ENCODE measurements at places on chromosomes 3 and 15.

GRCh38 chr3:82038556-82038955, 277.1 kb upstream of the GBE1 start:
- DNase-seq: no peak

- no peak for DNase-seq
Observed at GRCh38 chr3:180283251-180283650, 246.5 kb upstream of the PEX5L start.

DNA sequence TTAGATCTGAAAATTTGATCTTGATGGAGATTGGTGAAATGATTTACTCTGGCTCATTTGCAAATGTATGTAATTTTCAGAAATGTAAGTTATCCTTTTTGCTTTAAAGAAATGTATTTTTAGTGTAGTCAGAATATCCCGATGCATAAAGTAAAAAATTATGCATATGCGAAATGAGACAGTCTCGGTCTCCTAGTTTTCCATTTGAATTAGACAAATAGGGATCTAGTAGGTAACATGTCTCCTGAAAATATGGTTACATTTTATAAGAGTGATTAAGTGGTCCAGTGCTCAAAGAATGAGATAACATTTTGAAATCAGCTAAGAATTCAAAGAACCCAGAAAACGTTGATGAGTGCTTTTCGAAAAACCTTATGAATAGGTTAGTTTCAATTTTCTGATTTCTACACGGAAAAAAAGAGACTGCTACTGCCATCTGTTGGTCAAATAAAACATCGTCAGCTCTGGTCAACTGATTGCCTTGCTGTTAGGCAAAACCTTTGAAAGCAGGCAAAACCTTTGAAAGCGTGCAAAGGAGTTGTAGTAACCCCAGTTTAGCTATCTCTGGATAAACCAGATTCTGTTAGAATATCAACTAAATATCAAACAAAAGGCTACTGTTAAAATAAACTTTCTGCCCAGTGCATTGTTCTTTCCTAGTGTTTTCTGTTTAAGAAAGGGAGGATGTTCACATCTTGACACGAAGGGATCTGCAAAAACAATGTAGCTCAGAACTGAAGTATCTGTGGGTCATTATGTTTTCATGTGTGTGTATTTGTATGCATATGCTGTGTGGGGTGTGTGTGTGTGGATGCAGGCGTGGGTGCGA, 59.3 kb upstream of the CHMP2B start:
- peak; percentile 45 for DNase-seq

DNA sequence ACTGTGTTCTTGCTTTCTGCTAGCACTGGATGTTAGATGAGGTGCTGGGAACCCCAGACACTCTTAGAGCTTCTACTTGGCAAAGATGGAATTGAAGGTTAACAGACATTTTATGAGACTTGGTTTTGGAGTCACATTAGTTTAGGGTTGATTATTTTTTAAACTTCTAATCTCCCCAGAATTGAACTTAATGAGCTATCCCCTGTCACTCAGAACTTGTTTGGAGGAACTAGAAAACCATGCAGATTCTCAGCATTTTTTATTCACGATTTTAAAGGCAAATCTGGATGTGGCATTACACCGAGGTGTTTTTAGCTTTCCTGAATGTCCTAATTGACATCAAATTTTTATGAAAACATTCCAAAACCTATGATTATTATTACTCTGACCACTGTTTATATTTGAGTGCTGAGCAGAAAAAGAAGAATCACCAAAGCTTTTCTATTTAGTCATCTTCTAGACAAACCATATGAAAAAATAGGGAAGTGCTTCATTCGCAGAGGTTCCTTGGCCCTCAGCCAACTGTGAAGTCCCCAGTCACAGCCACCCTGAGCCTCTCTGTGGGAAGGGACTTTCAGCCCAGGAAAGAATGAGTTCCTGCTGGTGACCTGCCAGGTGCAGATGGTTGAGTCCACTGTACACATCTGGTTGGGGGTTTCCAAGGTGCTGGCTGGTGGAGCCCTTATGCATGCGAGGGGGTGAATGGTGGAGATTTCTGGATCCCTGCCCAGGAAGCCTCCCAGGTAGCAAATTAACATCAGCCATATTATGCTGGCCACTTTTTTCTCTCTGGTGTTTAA, 196.0 kb upstream of the TOPAZ1 start:
- DNase-seq: peak; percentile 17

GRCh38 chr15:32843219-32843815, 125.5 kb downstream of the GREM1 start:
- no peak for DNase-seq

- DNase-seq: no peak
Observed at GRCh38 chr3:48674505-48674904, 11.2 kb downstream of the NCKIPSD start.

- no peak for DNase-seq
Observed at GRCh38 chr3:135382621-135383020, 582.9 kb upstream of the PPP2R3A start.

GRCh38 chr3:149879872-149880271, 66.9 kb downstream of the RNF13 start:
- peak; percentile 15 for DNase-seq

DNA sequence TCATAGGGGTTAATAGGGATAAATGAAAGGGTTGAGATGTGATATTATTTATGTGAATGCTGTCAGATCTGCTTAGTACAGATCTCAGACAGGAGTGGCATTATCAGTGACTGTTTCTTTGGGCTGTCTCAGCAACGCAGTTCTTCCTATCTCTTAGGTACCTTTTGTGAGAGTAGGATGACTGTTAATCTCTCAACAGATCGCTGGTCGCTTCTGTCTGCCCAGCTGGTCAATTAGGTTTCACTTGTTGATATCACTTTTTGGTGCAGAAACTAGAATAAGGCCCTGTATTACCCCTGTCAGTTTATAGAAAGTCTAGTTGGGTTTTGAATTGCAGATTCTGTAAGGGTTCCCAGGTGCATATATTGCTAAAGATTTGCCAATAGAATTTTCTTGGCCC, 16.5 kb downstream of the DIS3L start:
- no peak for DNase-seq

DNA sequence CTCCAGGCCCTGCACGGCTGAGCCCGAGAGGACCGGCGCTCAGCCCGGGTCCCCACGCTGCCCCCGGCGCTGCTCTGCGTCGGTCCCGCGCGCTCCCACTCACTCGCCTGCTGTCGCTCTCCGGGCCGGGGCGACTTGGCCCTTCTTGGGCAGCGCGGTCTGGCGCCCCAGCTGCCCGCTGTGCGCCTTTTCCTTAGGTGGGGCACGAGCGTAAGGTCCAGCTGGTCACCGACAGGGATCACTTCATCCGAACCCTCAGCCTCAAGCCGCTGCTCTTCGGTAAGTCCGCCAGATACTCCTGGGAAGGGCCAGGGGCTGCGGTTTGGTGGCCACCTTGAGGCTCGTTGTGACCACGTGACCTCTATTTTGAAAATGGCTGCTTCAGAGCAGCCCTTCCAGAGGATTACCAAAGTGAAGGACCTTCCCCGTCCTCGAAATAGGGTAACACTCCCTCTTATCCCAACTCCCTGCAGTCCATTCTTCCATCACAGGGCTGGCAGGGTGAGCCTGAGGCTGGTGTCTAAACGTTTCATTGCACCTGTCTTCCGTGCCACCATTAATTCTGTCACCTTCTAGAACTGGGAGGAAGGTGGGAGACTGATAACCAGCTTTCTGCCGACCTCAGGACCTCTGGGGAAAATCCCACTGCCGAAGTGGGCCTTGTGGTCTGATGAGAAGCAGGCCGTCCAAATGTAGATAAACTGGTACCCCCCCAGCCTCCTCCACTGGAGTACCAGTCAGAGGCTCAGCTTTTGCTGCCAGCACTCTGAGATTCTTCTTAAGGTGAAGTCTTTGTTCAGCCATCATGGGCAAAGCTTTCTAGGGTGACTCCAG, 812 bp downstream of the P4HTM start:
- peak; percentile 49 for DNase-seq

- no peak for DNase-seq
Observed at GRCh38 chr3:51398595-51399310, 7.7 kb downstream of the RBM15B start.

- no peak for DNase-seq
Observed at GRCh38 chr3:18992709-18993108, 155.6 kb upstream of the KCNH8 start.

- peak; percentile 42 for DNase-seq
Observed at GRCh38 chr3:107431246-107432012, 54.2 kb downstream of the CCDC54 start.

DNA sequence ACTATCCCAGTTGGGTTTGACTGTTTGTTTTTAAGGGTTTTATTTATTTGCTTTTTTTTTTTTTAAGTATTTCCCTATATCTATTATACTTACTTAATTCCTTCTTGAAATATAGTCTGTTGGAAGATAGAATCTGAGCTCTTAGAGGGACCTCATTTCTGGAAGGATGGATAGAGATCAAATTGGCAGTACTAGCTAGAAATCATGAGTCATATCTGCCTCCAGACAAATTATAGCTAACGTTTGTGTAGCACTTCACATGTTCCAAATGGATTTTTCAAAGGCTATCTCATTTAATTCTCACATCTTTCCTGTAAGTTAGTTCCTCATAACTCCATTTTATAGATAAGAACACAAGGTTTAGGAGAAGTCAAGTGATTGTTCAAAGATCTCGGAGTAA, 384.7 kb downstream of the ZIC1 start:
- DNase-seq: no peak

- no peak for DNase-seq
Observed at GRCh38 chr15:74374648-74375302, 7.3 kb upstream of the CYP11A1 start.

DNA sequence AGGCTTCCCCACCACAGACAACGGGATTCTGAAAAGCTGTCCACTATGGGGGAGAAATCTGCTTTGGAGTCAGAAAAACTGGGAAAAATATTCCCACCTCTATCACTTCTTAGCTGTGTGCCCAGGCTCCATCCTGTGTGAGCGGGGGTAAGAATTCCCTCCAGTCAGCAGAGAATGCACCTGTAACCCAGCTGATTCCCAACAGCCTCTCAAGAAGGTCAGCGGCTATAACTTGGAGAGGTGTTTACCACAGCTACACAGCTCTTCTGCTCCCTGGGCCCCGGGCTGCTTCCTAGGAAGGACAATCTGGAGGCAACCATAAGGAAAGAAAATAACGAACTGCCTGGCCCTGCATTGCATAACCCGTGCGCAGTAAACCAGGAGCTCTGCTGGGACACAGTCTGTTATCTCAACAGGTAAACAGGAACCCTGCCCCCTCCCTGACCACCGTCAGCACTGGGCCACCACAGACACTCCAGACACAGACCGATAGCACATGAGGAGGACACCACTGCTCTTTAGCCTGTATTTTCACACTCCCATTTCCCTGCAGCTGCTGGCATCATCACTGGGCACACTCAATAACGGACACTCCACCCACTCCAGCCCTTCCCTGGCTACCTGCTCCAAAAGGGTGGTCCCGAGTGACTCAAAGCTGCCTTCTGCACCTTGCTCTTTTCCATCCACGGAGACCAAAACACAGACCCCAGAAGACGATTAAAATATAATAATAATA, 2.1 kb downstream of the RAB43 start:
- DNase-seq: peak; percentile 23

DNA sequence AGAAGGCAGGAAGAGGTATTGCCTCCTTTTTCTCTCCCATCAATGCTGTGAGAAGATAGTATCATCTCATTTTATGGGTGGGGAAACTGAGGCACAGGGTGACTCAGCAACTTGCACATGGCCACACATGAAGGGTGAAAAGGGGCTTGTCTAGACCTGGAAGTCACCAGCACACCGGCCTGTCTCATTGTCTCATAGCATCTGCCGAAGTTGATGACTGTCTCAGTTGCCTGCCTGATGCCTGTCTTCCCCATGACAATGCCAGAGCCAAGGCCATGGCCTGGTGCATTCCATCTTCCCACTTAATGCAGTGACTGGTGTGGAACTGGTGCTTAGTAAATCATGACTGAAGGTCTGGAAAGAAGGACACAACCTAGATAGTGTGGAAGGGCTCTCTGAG, 27.9 kb upstream of the PRR23E start:
- DNase-seq: no peak

DNA sequence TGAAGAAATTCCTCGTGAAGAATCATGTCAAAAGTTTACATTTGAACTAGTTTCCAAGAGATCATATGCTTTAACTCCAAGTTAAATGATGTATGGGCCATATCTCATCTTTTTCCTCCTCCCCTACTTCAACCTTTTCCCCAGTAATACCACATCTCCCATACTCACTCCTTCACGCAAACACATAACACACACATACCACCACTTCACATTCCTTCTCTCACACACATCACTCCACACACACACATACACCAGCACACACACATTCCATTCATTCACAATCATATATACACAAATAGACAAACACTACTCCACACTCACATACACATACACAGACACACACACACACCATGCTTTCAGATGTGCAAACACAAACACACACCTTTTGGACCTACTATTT, 769.0 kb upstream of the NR2F2 start:
- DNase-seq: no peak

GRCh38 chr15:61025308-61025707, 203.8 kb downstream of the RORA start:
- DNase-seq: no peak

GRCh38 chr15:49075881-49076280, 29.6 kb upstream of the SECISBP2L start:
- DNase-seq: no peak

- DNase-seq: no peak
Observed at GRCh38 chr3:61864886-61865285, 303.5 kb downstream of the PTPRG start.

- no peak for DNase-seq
Observed at GRCh38 chr3:117763561-117763960, 1054.0 kb downstream of the TUSC7 start.

- DNase-seq: no peak
Observed at GRCh38 chr3:127986803-127987202, 65.4 kb upstream of the SEC61A1 start.

- no peak for DNase-seq
Observed at GRCh38 chr3:150020527-150020926, 49.8 kb upstream of the PFN2 start.

- DNase-seq: no peak
Observed at GRCh38 chr3:13352621-13353131, 67.4 kb downstream of the NUP210 start.

DNA sequence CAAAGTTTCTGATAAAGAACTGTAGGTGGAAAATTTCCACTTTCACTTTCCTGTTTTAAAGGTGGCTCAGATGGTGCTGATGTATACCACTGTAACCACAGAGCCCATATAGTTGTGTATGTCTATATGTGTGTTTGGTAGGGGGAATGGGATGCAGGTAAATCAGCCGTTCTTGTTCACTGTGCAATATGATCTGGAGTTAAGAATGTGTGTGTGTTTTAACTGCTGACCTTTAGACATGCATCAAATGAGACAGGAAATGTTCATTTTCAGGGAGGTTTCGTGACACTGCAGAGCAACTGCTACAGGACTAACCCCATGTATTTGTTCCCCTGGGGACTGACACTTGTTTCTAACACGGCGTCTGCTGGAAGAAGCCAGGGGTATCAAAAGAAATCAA, 180.5 kb downstream of the TAFA4 start:
- DNase-seq: no peak

GRCh38 chr3:122755491-122755890, 38.1 kb downstream of the HSPBAP1 start:
- DNase-seq: no peak
